ENCODE measurements at places on chromosomes 3 and 15. TPM values are rescaled to one million over a fixed set of nuclear protein-coding genes. Genes with fewer than 3 reads are reported as not detected.

DNA sequence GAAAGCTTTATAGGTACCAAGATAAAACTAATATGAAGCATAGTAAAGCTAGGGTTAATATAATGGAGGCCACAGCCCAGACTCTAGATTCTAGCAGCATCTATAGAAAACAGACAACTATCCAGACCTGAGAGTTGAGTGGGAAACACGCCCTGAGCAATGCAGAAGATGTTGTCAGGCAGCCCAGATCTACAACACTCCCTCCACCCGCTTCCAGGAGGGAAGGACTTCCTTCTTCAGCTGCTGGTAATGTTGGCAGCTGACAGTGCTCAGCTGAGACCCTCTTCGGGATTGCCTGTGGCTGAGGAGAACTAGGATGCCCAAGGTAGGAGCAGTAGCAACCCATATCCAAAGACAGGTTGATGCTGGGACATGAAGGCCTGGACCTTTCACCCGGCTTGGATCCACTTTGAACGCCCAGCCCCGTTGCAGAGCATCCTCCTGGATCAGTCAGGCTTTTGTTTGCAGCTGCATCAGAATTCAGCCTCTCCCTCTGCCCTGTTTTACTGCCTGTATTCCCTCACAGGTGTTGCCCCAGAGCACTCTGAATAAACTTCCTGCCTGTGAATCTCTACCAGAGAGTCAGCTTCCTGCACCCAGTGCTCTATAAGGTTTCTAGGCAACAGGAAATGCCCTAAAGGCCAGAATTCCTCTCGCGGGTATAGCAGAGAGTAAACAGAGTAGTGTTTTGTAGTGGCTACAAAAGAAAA lies 174.7 kb upstream of the IL12A start:
- H3K27me3 ChIP-seq: no peaks in the 10 kb centered on the region
- no peak for DNase-seq
- H3K4me3 ChIP-seq: no peak overlapping the region
- H3K4me1 ChIP-seq: no peaks in the 10 kb centered on the region

SPATA12 gene
- 0.22 TPM for total RNA-seq

DNA sequence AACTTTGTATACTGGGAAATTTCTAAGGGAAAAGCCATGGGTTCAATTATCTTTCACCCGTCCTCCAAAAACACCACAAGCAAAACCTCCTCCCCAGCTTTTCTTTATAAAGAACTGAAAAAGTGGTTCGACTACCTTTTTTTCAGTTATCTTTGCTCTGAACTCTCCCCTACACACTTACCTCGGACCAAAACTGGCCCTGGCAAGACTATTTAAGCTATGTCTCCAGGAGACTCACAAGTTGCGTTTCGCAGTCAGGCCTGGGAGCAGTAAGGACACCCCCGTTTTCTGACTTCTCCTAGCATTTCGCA lies 645 bp downstream of the COPS2 start:
- no peaks in the 10 kb centered on the region for H3K27me3 ChIP-seq
- H3K4me3 ChIP-seq: peak overlapping the region; percentile 94
- H3K36me3 ChIP-seq: no peaks in the 10 kb centered on the region
- H3K27ac ChIP-seq: peak overlapping the region; percentile 46
- H3K4me1 ChIP-seq: peaks cover 28% of the 10 kb centered on the region

GRCh38 chr3:177606891-177607290 lies 409.6 kb upstream of the TBL1XR1 start:
- no peak for DNase-seq
- H3K27ac ChIP-seq: no peak overlapping the region
- no peaks in the 10 kb centered on the region for H3K36me3 ChIP-seq
- no peaks in the 10 kb centered on the region for H3K27me3 ChIP-seq
- H3K4me3 ChIP-seq: no peak overlapping the region

DNA sequence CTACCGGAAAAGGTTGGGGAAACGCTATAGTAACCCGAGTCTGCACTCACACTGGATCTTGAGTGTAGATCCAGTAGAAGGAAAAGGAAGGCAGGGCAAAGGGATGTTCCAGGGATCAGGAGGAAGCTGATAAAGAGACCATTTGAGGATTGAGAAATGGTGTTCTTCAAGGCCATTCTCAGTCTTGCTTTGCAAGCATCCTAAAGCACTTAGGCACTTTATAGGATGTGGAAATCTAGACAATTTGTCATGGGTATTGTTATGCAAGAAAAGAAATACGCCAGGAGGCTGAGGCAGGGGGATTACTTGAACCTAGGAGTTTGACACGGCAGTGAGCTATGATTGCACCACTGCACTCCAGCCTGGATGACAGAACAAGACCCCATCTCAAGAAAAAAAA lies 13.2 kb upstream of the SCAMP5 start:
- H3K4me3 ChIP-seq: no peak overlapping the region
- peaks cover 24% of the 10 kb centered on the region for H3K4me1 ChIP-seq
- no peak for DNase-seq
- no peaks in the 10 kb centered on the region for H3K36me3 ChIP-seq
- no peaks in the 10 kb centered on the region for H3K27me3 ChIP-seq

GRCh38 chr15:42547918-42548248 lies 710 bp downstream of the LRRC57 start:
- no peak for DNase-seq
- peaks cover 9% of the 10 kb centered on the region for H3K4me1 ChIP-seq
- peaks cover 11% of the 10 kb centered on the region for H3K36me3 ChIP-seq
- peak overlapping the region; percentile 77 for H3K4me3 ChIP-seq

- peak within 1 kb of the TSS; percentile 46 for H3K27ac ChIP-seq
- peak within 1 kb of the TSS; percentile 58 for H3K4me3 ChIP-seq
- no peaks in the 10 kb centered on the region for H3K36me3 ChIP-seq
- H3K4me1 ChIP-seq: peaks cover 14% of the 10 kb centered on the region
- peak; percentile 26 for DNase-seq
Measured at GRCh38 chr3:122021811-122022401, at the start of gene ILDR1. TSS of gene ILDR1 (minus strand) at chr3:122022247. CDS start at chr3:122022077, 170 bp downstream.

- no peaks in the 10 kb centered on the region for H3K4me1 ChIP-seq
- no peaks in the 10 kb centered on the region for H3K36me3 ChIP-seq
- H3K27ac ChIP-seq: no peak overlapping the region
- H3K4me3 ChIP-seq: no peak overlapping the region
- no peak for DNase-seq
Measured at GRCh38 chr3:7927864-7928263, 573.8 kb upstream of the LMCD1 start.

CPEB1 gene
- total RNA-seq: not detected

DNA sequence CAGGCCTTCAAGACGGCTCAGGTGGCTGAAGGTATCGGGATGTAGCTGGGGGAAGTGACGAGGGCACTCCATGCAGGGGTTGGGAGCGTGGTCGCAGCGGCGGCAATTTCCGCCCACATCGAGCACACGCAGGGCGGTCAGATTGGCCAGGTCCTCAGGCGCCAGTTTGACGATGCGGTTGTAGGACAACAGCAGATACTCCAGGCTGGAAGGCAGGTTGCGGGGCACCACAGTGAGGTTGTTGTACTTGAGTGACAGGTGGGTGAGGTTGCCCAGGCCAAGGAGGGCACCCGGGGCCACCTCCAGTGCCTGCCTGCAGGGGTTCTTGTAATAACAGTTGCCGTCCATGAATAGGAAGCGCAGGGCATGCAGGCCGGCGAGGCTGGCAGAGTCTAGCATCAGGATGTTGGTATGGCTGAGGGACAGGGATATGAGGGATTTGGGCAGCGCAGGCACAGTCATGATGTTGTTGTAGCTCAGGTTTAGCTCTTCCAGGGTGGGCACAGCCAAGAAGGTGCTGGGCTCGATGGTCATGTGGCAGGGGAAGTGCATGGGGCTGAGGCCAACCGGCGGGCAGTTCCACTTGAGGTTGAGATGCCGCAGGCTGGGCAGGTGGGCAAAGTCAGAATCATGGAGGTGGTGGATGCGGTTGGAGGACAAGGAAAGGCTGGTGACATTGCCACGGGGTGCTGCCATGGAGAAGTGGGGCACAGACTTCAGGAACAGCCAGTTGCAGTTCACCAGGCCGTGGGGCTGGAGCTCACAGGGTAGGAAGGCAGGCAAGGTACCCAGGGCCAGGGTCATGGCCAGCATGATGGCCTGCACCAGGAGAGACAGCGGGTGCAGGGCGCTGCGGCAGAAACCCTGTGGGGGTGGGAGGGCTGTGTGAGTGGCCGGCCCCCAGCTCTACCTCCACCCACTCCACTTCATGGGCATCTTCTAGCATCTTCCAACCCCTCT lies 1.7 kb downstream of the TLR9 start:
- no peak for DNase-seq
- no peaks in the 10 kb centered on the region for H3K36me3 ChIP-seq
- peaks cover 12% of the 10 kb centered on the region for H3K4me1 ChIP-seq

GRCh38 chr15:59329570-59330350 lies 42.9 kb downstream of the MYO1E start:
- H3K4me3 ChIP-seq: no peak overlapping the region
- H3K27ac ChIP-seq: peak overlapping the region; percentile 29
- DNase-seq: peak; percentile 35
- no peaks in the 10 kb centered on the region for H3K27me3 ChIP-seq
- H3K4me1 ChIP-seq: peaks cover 31% of the 10 kb centered on the region
- no peaks in the 10 kb centered on the region for H3K36me3 ChIP-seq

Measured in HCT116 (cell line).